COR-L47 (cell line): ENCODE measurements at places on chromosomes 3 and 15.

DNA sequence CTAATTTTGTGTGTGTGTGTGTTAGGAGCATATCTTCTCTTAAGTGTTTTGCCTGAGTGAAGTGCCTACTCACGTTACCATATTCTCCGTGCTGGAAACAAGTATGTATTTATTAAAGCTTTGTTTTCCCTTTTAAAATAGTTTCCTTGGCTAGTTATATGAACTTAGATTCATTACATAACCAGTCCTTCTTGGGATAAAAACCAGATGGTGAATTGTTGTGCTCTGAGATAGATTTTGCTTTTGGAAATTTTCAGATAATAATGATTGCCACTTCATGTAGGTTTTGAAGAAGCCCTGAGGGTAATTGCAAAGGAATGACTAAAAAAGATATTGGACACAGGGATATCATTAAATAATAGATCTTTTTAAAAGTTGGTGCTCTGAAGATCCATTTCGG is 390.2 kb upstream of the SGO1 start:
- DNase-seq, result no peak

GRCh38 chr3:53342353-53342752 is 5.0 kb downstream of the DCP1A start:
- DNase-seq, result no peak

GRCh38 chr3:906739-907138 is 186.1 kb upstream of the CNTN6 start:
- no peak for DNase-seq

DNA sequence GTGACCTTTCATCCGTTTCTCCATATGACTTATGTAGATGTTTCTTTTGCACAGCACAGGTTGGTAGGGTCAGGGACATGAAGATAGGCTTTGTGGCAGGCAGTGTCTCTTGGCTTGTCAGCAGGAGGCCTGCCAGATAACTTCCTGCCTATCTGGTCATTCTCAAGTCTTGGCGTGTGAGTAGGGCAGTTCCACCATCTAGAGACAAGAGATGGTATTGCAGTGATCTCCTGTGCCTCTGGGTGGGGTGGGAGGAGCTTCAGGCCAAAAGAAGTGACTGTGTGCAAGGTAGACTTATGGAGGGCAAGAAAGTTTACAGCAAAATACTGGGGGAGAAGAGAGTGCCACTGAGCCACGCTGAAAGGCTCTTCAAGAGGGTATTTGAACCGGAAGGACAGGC is 11.0 kb downstream of the TEX264 start:
- peak; percentile 54 for DNase-seq

GRCh38 chr3:159619341-159619885 is 369.2 kb upstream of the IL12A start:
- DNase-seq, result peak; percentile 78

DNA sequence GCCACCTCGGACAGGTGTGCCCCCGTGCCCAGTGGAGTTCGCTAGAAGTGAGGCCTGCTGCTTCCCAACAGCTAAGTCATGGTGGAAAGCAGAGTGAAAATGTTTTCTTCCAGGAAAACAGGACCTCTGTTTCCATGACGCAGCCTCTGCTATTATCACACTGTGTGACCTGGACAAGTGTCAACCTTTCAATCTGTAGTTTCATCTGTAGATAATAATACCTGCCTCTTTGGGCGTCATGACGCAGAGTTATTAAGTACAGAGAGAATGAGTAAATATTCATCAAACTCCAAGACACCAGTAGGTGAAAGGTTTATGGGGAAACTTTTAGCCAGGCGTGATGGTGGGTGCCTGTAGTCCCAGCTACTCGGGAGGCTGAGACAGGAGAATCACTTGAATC is 62.3 kb downstream of the TMEM44 start:
- DNase-seq, result no peak

DNA sequence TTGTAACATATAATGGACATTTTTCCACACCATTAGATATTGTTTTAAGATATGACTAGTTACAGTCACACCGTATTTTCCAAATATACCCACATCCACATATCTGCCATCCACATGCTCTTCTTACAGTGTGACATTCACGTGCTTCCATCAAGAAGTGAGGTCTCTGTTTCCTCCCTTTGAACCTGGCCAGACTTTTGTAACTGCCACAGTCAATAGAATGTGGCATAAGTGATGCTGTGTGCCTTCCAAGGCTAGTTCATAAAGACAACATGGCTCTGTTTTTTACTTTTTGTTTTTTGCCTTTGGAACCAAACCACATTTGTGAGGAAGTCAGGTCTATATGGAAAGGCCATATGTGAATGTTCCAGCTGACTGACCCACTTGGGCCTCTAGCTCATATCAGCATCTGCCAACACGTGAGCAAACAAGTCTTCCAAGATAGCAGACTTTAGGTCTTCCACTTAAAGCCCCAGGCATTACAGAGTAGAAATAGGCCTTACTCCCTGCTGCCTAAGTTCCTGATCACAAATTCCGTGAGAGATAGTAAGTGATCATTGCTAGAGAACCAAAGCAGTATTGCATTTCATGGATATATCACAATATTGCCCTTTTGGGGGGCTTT is 27.1 kb downstream of the EIF1B start:
- DNase-seq, result no peak

DNA sequence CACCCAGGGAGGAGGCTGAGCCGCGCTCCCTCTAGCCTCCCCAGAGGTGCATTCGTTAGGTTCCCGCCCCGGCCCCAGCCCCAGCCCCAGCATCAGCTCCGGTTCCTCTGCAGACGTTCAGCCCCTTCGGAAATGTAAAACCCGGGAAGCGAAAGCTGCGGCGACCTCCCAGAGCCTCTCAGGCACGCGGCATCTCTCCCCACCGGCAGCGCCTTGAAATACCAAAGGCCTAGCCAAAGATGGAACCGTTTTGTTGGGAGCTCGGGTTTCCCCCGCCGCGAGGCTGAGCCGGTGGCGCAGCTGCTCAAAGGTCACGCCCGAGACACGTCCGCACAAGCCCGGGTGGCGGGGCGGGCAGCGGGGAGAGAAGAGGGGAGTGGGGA is 77.8 kb upstream of the HES1 start:
- no peak for DNase-seq

DNA sequence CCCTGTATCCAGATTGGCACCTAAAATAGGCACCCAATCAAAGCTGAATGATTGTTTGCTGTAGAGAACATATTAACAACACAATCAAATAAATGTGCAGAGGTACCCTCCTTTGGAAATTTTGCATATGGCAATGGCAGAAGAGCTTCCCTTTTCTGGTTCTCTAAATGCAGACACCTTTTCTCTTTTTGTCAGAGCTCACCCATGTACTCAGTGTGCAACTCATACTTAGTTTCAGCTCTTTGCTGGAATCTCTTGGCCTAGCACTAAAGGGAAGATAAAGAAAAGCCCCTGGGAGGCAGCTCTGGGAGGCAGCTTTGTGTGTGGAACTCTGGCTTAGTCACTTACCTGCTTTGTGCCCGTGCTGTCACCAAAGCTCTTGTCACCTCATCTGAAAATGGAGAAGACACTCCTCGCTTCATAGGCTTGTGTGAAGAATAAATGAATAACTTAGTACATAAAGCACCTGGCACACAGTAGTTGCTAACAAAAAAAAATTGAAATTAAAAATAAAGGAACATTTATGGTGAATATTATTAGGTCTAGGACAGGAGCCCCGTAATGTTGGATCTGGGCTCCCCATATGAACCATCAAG is 28.8 kb downstream of the ST6GAL1 start:
- DNase-seq, result no peak

DNA sequence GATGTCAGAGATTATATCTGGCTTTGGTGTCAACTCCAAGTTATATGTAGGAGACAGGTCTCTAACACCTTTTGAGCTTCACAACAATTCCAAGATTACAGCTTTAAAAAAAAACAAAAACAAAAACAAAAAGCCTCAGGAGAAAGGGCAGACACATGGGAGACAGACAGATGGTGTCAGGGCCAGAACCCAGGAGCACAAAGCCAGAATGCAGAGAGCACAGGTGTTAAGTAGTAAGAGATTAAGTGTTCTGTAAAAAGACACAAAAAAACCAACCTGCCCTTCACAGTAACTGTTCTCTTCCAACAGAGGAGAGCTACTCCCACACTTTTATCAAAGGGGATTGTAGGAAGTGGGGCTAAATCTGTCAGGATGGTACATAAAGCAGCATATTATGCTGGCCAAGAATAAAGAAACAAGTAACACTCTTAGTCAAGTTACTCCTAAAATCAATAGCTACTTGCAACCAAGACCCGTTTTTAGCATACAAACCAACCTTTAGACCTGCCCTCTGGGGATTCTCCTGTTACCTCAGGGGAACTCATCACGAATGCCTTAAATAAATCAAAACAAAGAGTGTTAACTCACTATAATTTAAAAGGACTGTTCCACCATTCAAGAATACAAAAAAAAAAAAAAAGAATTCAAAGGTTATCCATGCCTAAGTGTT is 5.9 kb downstream of the CPEB1 start:
- DNase-seq, result no peak

- DNase-seq, result no peak
Observed at GRCh38 chr15:98978153-98978552, 29.4 kb downstream of the PGPEP1L start.

DNA sequence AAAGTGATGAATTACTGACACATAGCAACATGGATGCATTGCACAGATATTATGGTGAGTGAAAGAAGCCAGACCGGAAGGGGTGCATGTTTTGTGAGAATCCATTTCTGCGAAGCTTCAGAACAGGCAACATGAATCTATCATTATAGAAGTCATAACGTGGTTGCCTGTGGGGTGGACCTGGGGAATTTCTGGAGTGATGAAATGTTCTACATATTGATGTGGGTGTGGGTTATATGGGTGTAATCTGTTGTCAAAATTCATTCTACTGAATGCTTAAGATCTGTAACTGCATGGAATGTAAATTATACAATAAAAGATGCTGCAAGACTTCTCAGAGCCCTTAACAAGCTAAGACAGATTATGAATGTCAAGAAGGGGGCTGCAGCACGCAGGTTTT is 25.2 kb upstream of the TSPAN3 start:
- DNase-seq, result no peak

- DNase-seq, result no peak
Observed at GRCh38 chr15:58793862-58794261, 22.8 kb downstream of the MINDY2 start.

DNA sequence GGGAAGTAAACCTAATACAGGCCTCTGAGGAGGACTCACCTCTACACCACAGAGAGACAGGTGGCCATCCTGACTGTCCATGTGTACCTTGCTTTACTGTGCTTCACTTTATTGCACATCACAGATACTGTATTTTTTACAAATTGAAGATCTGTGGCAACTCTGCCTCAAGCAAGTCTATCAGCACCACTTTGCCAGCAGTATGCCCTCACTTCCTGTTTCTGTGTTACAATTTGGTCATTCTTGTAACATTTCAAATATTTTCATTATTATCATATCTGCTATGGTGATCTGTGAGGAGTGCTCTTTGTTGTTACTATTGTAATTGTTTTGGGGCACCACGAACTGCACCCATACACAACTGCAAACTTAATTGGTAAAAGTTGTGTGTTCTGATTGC is 78.0 kb downstream of the BBX start:
- no peak for DNase-seq

DNA sequence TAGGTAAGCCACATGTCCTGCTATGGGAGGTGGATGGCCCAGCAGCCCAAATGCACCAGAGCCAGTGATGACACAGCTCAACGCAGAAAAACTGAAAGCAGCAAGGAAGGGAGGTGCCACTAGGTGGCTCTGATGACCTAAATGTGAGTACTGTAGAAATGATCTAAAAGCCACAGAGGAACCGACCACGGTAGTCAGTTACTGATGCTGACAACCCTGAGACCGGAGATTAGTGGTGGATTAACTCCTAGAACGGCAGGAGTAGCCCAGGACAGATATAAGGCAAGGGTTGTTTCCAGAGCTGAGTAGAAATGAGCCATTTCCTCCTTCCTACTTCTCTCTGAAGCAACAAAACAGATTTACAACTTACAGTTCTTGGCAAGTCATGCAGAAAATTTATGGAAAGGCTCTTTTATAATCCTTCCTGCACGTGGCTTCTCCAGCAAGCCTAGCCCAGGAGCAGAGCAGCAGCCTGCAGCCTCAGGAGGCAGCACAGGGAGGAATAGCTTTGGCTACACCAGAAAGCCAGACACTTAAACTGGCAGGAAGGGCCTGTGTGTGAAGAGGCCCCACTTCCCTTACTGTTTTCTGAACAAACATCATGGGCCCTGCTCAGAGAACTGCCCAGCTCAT is 13.1 kb downstream of the FBXL22 start:
- DNase-seq, result peak; percentile 74

- no peak for DNase-seq
Observed at GRCh38 chr3:51962854-51963530, 4.3 kb downstream of the PCBP4 start.

- no peak for DNase-seq
Observed at GRCh38 chr3:133487920-133488540, 85.5 kb upstream of the CDV3 start.

DNA sequence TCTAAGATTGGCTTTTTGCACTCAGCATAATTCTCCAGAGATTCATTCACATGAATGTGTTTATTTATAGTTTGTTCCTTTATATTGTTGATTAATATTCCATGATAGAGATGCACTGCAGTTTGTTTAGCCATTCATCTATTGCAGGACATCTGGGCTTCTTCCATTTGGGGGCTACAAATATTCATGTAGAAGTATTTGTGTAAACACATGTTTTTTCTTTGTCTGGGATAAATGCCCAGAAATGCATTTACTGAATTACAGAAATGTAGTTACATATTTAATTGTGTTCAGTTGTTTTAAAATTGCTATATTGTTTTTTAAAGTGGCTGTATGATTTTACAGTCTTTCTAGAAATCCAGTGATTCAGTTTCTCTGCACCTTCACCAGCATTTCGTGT is 635.0 kb downstream of the ZIC1 start:
- DNase-seq, result no peak

- no peak for DNase-seq
Observed at GRCh38 chr3:190716211-190716610, 146.3 kb downstream of the GMNC start.

DNA sequence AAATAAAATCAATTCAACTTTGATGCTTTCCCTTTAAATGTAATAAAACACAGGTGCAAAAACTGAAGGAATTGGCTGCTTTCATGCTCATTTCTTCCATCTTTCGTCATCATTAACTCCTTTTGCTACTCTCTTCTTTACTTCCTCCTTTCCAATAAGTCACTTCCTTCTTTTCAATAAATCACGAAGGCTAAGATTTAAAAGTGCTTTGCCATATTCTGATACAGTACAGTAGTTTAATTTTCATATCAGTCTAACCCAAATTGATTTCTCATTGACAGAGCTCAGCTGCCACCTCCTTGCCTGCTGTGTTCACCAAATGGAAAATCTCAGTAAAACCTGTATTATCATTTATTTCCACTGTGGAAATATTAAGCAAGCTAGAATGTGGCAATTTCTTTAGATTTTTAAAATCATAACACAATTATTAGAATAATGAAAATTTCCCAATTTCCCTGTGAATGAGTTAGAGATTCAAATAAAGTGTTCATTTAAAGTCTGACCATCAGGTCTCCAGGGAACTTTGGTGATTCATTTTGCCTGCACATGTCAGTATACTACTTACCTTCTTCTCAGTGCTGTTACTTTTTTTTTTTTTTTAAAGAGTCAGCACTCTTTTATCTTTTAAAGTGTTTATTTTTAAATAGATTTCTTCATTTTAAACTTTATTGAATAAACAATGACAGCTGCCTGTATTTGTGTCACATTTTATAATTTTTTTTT is 41.6 kb downstream of the NANOGP8 start:
- no peak for DNase-seq
